Gastrocnemius medialis (tissue), 4 donors: ENCODE measurements at places on chromosomes 12 and 14. TPM values are rescaled to one million over a fixed set of nuclear protein-coding genes. Genes with fewer than 3 reads are reported as not detected.

- DNase-seq: no peak
These were observed 183.7 kb downstream of the TMTC3 start for GRCh38 chr12:88325816-88326189.

GRCh38 chr12:2961705-2962104 is 2.5 kb downstream of the TEAD4 start:
- DNase-seq: no peak

DNA sequence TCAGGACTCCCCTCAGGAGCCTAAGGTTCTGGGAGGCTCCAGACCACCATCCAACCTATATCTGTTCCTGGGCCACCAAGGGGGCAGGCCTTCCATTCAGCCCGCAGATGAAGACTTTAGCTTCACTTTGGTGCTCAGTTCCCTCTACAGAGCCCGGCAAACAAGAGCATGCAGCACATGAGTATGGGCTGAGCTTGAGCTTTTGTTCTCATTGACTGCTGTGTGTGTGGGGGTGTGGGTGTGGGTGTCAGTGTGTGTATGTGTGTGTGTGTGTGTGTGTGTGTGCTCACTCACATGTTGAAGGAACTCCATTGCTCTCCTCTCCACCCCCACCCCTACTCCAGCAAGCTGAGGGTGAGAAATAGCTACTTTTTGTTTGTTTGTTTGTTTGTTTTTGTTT is 219.1 kb downstream of the ZFP36L1 start:
- DNase-seq: no peak

DNA sequence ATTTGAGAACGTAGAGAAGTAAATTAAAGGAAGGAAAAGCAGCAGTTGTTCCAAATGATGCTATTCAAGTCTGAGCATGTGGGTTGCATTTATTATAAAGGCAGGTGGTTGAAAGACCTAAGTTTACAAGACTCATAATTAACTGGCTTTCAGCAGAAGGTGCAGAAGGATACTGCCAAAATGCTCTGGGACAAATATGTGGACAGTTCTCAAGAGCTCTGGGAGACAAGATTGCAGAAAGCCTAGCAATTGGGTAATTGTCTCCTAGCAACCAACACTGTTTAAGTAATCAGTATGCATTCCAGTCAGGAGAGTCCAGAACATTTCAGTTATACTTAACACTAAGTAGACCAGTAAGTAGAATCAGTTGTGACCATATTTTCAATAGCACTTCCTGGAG is 131.5 kb downstream of the GPR135 start:
- peak; percentile 33 for DNase-seq

DNA sequence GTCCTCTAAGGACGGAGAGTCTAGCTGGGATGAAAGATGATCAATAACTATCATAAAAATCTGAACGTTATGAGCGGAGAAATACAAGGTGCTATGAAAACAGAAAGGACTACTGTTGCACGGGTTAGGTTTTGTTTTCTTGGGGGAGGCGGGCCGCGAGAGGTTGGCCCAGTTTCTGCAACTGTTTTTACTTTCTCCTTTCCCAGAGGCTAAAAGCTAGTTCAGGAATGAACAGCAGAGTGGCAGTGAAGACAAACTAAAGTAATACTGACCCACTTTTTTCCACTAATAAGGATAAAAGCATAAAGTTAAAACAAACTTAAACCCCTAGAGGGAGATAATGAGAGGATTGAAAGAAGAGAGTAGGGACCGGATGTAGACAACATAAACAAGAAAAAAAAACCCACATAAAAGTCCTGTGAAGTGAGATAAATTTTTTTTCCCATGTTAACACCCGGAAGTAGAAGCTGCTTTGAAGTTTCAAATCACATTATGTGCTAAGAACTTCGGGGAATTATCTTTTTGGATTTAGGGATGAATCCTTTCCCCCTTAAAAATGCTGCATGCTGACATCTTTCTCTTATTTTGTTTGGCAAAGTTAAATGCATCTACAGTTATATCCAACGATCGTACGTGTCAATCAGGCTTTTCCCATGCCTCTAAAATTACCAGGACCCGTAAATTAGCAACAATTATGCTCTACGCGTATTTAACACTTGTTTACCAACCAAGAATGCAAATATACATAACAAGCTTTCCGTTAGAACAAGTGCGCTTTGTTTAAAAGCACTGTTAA is 1.0 kb upstream of the CDK17 start:
- DNase-seq: no peak

- no peak for DNase-seq
These were observed 359.3 kb downstream of the ADGRD1 start for GRCh38 chr12:131312793-131313545.

Gene GPR137C
- 0.38 TPM for total RNA-seq
